H7 (cell line): ENCODE measurements at places on chromosomes 2 and 18. TPM values are rescaled to one million over a fixed set of nuclear protein-coding genes. Genes with fewer than 3 reads are reported as not detected.
A peak's percentile ranks its signal among the peaks of the same experiment; 100 is the strongest.

DNA sequence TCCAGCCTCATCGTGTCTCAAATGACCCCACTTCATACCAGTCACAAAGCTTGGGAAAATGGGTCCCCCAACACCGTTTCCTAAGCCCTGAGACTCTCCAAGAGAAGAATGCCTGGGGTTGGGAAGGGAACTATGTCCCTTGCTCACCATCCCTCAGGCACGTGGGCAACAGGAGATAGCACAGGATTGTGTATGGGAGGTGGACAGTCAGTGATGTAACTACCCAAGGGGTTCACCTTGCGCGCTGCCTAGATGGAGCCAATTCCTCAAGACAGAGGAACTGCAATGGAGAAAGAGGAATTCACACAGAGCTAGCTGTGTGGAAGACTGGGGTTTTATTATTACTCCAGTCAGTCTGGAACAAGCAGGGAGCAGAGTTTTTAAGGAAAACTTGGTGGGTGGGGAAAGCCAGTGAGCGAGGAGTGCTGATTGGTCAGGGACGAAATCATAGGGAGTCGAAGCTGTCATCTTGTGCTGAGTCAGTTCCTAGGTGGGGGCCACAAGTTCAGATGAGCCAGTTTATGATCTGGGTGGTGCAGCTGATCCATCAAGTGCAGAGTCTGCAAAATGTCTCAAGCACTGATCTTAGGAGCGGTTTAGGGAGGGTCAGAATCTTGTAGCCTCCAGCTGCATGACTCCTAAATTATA is 13.8 kb upstream of the CXCR1 start:
- no peak for DNase-seq

DNA sequence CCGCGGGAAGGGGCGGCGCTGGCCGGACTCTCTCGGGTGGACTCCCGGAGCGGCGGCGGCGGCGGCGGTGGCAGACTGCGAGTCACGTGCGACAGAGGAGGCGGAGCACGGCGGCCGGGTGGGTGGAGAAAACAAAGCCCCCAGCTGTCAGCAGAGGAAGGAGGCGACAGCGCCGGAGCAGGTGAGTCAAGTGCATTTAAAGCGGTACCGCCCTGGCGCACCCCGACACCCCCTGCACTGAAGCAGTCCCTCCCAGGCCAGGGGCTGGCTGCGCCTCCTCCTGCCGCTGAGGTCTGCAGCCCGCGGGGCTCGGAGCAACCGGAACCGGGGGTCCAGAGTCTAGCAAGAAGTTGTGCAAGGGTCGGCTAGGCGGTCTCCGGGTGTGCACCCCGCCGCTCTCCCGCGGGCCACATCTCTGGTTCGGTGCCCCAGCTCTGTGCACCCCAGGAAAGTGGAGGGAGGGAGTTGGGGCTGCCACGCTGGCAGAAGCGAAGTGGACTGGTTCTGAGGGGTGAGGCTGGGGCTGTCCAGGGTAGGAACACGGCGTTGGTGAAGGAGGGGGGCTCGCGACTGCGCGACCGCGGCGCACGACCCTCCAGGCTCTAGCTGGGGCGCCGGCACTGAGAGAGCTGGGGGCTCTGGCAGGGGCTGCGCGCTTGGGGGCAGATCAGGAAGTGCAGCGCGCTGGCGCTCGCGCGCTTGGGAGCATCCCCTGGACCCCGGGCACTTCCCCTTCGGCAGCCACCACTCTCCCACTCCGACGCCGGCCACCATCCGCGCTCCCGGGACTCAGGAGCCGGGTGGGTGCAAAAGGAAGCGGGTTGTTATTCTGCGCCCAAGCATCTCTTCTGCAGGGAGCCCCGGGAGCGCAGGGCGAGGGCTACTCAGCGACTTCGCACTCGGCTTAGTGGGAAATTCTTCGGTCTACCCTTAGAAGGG is 64.0 kb upstream of the MAPRE2 start:
- DNase-seq, result peak; percentile 79

- DNase-seq, result no peak
These were observed 2.4 kb downstream of the GLS start for GRCh38 chr2:190882856-190883582.

DNA sequence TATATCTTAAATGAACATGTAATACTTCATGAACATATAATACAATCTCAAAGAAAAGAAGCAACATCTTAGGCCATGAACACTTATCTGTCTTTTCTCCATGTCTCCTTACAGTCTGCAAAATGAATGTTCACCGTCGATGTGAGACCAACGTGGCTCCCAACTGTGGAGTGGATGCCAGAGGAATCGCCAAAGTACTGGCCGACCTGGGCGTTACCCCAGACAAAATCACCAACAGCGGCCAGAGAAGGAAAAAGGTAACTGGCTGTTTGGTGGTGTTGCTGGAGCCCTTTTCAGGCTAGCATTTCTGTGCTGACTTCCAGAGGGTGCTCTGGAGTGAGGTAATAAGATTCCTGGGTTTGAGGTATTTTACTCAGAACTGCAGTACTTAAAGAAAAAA is 295.9 kb upstream of the EPAS1 start:
- no peak for DNase-seq

GRCh38 chr2:145146691-145147090 is 626.8 kb upstream of the ZEB2 start:
- no peak for DNase-seq

DNA sequence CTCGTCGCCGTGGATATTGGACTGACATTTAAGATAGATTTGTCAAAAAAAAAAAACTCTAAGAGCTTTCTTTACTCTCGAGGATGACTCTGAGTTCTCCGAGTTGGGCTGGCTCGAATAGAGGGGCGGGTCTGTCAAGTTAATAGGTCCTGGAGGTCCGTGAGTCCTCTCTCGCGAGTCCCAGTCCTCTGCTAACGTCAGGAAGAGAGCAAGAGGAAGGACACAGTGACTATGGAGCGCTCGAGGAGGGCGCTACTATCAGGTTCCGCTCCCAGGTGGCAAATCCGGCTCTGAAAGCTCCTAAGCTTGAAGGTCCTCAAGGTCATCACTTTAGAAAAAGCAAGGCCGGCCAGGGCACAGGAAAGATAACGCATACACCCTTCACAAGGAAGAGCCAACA is 404 bp upstream of the AKAIN1 start:
- DNase-seq, result peak; percentile 39

DNA sequence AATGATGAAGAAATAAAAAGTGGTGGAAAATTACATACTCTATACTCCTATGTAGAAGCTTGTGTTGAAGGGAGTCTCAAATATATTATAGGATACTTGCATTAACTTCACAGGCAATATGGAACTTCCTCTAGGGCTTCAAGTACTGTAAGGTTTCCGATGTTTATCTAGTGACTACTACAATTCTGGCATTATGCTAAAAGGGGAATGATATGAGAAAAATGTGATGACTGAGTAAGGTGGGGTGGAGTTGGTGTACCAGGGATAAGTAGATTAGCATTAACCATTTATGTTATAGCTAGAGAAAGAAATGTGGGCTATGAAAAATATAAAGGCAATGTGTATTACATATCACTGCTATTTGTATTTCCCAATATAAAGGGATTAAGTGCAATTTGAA is 229.5 kb downstream of the DCC start:
- no peak for DNase-seq

DNA sequence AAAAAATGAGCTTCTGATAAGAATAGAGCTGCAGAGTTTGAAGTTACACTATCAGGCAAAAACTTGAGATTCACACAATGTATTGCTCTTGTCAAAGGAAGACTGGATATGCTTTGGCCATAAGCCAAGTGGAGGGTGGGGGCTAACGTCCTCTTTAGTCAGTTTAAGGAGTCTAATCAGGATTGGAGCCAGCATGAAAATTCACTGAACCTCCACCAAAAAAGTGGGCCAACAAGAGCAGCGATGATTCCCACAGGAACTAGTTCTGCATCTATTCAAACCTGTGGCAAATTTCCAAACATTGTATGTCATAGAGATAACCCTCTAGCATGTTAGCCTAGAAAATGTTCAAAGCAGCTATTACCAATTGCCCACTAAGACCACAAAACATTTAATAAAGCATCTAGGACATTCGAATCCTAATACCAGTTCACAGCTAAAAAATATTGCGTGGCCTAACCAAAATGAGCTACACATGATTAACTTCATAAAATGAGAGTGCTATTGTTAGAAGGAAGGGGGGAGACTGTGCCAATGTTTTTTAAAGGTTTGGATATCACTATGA is 43.5 kb upstream of the TMEM247 start:
- DNase-seq, result no peak

DNA sequence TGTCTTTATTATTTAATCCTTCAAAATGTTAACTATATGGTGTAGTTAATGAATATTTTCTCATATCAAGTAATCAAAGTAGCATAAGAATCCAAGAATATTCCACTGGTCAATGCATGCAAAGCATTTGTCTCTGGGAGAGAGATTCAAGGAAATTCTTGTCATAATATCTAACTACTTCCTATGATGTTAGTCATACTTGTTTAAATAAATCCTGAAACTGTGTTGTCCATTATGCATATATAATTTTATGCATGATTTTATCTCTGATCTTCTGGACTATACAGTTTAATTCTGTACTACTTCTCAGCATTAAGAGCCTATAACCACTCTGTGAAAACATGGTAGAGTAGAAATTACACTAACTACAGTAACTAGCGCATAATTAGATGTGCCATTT is 388.3 kb downstream of the NR4A2 start:
- DNase-seq, result no peak

GRCh38 chr2:28643911-28644334 is 107.7 kb upstream of the PPP1CB start:
- DNase-seq, result no peak

- DNase-seq, result no peak
These were observed 51.1 kb upstream of the ZNF236 start for GRCh38 chr18:76771192-76771799.

DNA sequence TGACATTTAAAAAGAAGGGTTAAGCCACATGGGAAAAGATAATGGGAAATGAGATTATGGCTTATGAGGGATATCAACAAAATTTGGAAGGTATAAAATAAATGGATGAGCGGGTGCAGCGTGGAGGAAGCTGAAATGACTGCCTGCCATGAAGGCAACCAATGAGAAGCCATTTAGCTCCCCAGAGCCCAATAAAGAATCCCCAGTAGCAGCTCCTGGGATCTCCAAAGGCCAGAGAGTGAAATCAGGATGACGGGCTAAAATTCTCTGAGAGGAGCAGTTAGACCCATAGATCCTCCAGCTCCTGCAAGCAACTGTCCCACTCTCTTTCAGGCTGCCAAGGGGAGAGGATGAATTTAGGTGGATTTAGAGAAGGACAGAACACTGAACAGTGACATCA is 12.9 kb upstream of the MAPRE3 start:
- DNase-seq, result no peak

- DNase-seq, result peak; percentile 55
These were observed 48.9 kb upstream of the HPCAL1 start for GRCh38 chr2:10253596-10254372.

GRCh38 chr2:156908825-156909224 is 348.7 kb upstream of the GALNT5 start:
- DNase-seq, result no peak

DNA sequence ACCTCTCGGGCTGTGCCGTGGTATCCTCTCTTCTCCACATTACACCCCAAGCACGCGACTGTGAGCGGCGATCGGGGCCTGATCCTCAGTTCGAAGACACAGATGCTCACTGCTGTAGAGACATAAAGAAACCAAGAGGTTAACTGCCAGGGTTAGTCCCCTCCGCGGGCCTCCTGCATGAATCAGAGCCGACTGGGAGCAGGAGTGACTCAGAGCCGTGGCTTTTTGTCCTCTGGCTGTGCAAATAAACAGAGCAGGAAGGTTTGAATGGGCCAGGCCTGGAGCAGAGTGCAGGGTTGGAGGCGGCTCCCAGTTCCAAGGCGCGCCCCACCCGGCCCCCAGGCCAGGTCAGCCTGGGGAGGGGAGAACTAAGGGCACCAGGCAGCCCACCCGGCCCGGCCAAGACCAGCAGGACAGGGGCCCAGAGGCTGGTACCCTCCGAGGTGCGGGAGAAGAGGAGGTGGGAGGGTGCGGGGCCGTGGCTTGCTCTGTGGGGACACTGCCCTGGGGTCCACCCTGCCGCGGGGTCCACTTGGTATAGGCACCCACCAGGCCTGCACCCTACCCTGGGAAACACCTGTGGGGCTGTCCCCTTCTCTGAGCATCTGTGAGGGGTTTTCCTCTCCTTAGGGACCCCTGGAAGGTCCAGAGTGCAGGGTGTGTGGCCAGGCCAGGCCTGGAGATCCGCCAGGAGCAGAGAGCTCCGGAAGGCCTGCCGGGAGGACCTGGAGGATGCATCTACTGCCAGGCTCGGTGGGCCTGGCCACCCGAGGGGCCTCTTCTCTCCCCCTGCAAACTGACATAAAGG is 16.5 kb downstream of the TWIST2 start:
- peak; percentile 89 for DNase-seq

DNA sequence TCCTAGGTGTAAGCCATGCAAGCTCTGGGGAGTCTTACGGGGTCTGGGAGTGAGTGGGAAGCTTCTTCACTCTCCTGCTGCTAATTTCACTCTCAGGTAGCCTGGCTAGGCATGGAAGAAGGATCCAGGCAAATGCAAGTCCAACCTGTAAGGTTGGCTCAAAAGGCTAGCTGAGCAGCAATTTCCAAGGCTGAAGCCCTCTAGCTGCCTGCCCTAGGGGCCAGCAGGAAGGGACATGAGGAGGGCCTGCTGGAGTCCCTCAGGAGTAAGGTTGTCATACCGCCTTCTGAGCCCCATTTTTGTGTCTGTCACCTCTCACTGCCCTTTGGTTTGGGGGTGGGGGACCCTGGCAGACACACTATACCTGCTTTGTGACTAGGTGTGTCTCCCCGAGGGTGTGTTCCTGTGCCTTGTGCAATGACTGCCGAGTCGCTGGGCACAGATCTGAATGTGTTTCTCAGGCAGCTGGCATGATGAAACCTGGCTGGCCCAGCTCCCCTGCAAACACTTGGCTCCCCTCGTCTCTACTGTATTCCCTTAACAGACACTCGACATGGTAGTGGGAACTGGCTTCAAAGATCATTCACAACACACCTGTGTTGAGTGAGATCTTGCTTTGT is 123.9 kb upstream of the FAM136A start:
- DNase-seq, result no peak

- DNase-seq, result no peak
These were observed 69.9 kb downstream of the ODC1 start for GRCh38 chr2:10378189-10378588.

DNA sequence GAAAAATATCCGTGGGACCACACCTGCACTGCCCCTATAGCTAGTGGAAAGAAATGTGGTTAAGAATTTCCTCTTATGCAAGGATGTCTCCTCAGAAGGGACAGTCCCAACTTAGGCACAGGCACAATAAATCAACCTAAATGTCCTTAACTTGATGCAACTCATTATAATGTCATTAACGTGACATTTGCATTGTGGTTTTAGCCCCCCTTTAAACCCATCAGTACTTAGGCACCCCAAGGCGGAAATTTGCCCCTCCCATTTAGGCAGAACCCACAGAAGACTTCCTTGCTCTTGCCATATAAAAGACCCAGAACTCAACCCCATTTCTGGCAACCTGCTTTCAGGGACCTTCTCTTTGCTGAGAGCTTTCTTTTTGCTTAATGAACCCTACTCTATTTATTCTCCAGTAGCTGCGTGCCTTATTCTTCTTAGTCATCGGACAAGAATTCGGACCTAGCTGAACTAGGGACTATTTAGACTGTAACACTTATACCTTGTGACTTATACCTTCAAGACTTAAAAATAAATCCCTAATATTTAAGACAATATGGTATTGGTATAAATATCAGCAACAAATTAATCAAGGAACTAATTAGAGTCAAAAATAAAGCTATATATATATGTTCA is 1281.6 kb upstream of the TMEFF2 start:
- no peak for DNase-seq

MDH1 gene
- 290 and 338 TPM in 2 replicates for total RNA-seq

ADGRF3 gene
- total RNA-seq, result 1.2 TPM in 1 of 2 replicates, not detected in the other

KANSL1L gene
- total RNA-seq, result 8.9 and 11.4 TPM in 2 replicates

SKOR2 gene
- total RNA-seq, result 0.07 and 0.15 TPM in 2 replicates

CXCR2 gene
- total RNA-seq, result not detected in 2 replicates

LRRTM4 gene
- total RNA-seq, result 3.6 and 5.7 TPM in 2 replicates

FAM237A gene
- not detected in 2 replicates for total RNA-seq

STPG4 gene
- total RNA-seq, result not detected in 2 replicates

SP100 gene
- total RNA-seq, result 0.15 TPM in 1 of 2 replicates, not detected in the other
